ENCODE measurements at places on chromosomes 1 and 21.

DNA sequence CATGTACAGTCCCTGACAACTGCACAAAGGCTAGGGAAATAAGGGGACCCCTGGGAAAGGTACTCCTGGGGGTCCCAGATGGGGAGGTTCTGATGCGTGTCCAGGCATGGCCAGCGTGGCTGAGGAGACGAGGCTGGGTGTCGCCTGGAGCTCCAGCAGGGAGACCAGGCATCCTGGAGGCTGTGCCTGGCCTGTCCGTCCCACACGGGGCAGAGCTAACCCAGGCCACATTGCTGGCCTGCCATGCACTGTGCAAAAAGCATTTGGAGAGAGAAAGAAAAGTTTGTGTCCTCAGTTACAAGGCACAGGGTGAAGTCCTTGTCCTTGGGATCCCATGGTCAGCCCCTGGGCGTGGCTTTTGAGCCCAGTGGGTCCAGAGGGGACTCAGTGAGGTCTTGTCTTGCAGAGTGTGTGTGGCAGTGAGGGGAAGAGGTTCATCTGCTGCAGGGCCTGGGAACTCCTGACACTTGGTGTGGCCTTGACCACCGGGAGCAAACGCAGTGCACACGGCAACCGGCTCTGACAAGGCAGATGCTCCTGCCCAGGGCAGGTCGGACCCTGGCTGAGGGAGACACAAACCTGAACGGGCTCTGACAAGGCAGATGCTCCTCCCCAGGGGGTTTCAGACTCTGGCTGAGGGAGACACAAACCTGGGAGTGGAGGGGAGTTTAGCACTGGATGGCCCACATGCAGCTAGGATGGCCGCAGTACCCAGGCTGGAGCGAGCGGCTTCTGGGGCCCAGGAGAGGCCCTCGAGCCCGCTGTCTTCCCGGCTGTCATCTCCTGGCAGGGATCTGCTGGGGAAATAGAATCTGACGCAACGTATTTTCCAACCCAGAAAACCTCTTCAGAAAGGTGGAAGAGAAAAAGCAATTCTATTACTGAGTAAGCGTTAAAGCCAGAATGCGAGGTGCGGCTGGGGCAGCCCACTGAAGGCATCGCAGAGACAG, 37.3 kb upstream of the COL18A1 start:
- DNase-seq = no peak

DNA sequence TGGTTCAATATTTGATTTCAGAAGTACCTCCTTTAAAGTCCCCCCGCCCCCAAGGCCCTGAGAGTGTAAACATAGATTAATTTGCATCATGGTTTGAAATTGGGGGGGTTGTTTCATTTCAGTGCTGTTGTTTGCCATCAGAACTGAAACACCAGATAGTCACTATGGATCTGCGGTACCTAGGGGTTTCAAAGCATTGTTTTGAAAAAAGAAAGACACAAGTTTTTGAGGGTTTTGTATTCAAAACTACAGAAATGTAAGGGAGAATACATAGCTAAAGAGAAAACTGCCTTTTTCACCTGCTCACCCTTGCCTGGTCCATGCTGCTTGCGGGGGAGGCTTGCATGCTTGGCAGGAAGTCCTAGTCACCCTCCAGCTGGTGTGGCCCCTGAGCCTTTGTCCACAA, 59.3 kb downstream of the ACP6 start:
- no peak for DNase-seq

DNA sequence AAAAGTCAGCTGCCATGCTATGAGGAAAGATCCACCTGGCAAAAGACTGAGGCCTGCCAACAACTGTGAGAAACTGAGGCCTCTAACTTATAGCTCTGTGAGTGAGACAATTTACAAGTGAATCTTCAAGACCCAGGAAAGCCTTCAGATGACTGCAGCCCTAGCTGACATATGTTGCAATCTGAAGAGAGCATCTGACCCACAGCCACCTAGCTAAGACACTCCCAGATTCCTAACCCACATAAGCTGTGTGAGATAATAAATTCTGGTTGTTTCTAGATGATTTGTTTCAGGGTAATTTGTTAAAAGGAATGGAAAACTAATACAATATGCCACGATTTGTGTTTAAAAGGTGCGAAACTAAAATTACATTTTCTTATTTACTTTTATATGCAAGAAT, 55.1 kb downstream of the HFM1 start:
- DNase-seq = no peak

- no peak for DNase-seq
Measured at GRCh38 chr1:9326596-9326995, 33.9 kb downstream of the SPSB1 start.

- DNase-seq = no peak
Measured at GRCh38 chr1:87898431-87898830, 569.8 kb downstream of the LMO4 start.

DNA sequence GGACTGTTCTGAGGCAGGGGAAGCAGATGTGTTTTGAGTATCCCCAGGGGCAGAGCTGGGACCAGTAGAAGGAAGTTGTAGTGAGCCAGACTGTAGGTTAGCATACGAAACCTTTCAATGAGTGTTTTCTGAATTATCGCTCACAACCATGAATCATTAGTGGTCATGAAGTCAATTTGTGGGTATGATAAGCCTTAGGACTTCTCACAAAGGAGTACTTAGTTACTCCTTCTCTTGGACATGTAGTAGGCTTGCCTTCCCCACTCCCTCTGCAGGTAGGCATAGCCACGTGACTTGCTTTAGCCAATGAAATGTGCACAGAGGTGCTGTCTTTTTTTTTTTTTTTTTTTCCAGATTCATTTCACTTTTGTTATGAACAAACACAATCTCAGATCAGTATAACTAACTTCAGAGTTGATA, 23.9 kb upstream of the FAAH start:
- DNase-seq = no peak

DNA sequence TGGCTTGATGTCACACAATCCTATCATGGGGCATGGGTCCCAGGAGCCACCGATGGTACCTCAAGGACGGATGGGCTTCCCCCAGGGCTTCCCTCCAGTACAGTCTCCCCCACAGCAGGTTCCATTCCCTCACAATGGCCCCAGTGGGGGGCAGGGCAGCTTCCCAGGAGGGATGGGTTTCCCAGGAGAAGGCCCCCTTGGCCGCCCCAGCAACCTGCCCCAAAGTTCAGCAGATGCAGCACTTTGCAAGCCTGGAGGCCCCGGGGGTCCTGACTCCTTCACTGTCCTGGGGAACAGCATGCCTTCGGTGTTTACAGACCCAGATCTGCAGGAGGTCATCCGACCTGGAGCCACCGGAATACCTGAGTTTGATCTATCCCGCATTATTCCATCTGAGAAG, 46.3 kb downstream of the ACP6 start:
- DNase-seq = no peak

DNA sequence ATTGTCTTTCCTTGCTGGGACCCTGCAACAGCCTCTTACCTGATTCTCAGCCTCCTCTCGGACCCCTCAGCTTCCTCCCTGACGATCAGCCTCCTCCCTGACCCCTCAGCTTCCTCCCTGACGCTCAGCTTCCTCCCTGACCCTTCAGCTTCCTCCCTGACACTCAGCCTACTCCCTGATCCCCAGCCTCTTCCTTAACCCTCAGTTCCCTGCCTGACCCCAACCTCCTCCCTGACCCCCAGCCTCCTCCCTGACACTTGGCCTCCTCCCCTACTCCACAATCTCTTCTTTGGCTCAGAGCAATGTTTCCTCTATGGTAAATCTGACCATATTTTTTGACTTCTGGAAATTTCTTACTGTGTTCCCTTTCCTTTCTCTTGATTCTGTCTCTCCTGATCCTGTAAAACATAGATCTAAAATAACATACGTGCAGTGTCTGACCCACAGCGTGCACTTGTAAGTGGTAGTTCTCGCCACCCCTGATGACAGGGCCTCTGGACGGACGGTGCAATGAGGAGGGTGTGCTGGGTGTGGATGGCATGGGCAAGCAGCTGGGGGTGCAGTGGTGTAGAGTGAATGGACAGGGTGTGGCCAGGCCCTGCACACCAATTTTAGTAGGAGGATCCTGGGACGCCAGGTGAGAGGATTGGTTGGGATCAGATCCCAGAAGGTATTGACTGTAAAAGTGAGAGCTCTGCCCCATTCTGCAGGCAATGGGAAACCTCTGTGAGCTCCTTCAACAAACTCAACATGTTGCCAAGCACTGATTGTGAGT, 264.1 kb downstream of the FOXD2 start:
- DNase-seq = no peak

- no peak for DNase-seq
Measured at GRCh38 chr1:171494076-171494475, 8.7 kb downstream of the PRRC2C start.

DNA sequence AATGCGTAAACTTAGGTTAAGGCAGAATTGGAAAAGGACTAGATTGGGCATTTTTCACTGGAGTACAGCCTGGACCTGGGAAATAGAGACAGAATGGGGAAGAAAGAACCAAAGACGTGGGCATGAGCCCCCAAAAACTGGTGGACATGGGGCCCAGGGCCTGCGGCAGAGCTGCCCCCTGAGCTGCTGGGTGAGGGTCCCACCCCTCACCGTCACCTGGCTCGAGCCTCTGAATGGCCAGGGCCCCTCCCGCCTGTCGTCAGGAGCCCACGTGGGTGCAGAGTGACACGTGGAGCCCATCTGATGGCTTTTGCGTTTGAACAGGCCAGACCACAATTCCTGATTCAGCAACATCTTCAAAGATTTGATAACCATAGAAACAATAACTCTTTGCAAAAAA, 360.9 kb upstream of the VAMP3 start:
- no peak for DNase-seq

DNA sequence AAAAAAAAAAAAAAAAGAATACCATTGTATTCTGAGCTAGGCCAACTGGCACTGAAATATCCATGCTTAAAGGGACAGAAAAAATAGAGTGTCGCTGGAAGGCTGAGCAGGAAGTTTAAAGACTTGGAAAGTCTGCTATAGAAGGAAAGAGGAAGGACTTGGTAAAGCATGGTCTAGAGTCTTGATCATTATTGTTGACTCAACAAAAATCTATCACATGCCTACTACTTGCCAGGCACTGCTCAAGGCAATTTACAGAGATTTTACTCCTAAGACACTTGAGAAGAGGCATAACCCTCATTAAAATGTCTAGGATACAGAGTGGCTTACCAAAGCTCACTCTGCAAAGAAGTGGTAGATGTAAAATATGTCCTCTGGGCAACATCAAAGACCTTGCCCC, 324.0 kb upstream of the DAB1 start:
- no peak for DNase-seq

- DNase-seq = peak; percentile 67
Measured at GRCh38 chr1:208449951-208450350, 205.8 kb upstream of the PLXNA2 start.

DNA sequence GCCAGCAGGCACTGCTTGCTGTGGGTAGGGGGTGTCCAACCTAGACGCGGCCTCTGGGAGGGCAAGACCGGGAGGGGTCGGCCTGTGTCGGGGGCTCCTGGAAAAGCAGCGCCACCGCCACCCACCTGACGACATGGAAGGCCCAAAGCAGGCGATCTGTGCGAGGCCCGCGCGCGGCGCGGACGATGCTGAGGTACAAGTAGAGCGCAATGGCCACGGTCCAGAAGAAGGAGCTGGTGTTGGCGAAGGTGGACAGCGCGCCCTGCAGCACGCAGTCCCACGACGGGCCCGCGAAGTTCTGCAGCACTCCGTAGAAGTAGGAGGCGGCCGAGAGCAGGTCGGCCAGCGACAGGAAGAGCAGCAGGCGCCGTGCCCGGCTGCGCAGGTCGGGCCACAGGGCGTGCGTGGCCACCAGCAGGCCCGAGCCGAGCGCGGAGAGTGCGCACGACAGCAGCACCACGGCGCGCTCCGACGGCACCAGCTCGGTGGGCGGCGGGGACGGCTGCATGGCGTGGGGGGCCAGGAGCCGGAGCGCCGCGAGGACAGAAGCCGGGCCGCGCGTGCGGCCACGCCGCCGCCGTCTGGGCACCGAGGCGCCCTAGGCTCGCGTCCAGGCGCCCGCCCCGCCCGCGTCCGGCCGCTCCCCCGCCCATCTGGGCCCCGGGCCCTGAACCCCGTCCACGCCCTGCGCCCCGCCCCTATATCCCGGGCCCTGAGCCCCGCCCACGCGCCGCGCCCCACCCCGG, at the start of gene GPR157:
Gene GPR157 (minus strand): TSS at position 583 of the 746 bp plus-strand sequence. CDS start 75 bp downstream, at position 508.
- no peak for DNase-seq

DNA sequence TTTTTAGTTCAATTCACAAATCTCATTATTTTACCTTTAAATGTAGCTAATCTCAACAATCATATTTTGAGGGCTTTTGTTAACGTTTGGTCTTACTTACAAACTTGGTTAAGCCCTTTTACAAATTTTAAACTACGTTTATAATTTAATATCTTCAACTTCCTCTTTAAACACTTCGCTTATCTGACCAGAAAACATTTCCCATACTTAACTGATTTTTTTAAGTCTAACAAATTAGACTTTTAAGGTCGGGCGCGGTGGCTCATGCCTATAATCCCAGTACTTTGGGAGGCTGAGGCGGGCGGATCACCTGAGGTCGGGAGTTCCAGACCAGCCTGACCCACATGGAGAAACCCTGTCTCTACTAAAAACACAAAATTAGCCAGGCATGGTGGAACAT, 300.9 kb downstream of the LMX1A start:
- no peak for DNase-seq

GRCh38 chr1:211145944-211146343, 12.0 kb upstream of the KCNH1 start:
- DNase-seq = no peak

DNA sequence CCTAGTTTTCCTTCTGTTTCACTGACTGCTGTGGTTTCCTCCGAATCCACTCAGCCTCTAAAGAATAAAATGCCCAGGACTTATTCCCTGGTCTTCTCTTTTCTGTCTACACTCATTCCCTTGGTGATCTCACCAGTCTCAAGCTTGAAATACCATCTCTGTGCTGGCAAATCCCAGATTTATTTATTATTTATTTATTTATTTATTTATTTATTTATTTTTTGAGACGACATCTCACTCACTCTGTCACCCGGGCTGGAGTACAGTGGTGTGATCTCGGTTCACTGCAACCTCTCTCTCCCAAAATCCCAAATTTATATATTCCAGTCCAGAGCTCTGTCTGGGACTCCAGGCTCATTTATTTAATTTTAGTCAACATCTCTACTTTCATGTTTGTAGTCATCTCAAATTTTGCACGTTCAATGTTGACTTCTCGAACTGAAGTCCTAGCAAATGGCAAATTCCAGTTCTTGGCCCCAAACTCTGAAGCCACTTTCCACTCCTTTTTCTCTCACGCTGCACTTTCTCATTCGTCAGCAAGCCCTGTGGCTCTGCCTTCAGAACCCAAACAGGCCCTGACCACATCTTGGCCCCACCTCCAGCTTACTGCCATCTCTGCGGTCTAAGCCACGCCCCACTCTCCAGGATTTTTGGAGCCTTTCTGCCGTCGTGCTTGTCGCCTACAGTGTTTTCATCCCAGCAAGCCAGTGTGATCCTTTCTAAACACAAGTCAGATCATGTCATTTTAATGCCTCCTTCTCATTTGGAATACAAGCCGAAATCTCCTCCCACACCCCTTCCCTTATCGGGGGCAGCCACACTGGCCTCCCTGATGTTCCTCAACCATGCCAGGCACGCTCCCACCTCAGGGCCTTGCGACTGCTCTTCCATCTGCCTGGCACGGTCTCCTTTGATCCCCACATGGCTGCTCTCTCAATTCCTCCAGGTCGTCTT, 14.2 kb upstream of the TENT5B start:
- no peak for DNase-seq

DNA sequence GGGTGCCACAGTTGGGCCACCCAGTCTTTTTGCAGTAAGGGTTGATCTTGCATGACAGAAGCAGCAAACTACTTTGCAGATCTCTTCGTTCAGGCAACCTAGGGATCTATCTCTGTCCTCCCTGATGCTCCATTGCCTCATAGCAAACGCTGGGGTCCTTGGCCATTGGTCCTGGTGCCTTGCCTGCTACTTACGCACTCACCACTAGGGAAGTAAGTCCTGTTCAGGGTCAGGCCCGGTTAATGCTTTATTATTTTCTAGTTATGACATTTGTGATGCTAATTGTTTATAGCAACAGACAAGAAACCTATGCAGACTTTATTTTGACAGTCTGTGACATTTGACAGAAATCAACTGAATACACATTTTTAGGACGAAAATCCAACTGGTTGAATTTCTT, 326.5 kb upstream of the FMN2 start:
- DNase-seq = no peak
